ENCODE measurements at places on chromosomes 3 and 15.

- no peak for DNase-seq
These were observed 355.4 kb downstream of the LPP start for GRCh38 chr3:188509316-188509715.

GRCh38 chr3:105187344-105187743, 179.4 kb upstream of the ALCAM start:
- DNase-seq = no peak

GRCh38 chr15:31470756-31471155, 144.1 kb downstream of the KLF13 start:
- no peak for DNase-seq

DNA sequence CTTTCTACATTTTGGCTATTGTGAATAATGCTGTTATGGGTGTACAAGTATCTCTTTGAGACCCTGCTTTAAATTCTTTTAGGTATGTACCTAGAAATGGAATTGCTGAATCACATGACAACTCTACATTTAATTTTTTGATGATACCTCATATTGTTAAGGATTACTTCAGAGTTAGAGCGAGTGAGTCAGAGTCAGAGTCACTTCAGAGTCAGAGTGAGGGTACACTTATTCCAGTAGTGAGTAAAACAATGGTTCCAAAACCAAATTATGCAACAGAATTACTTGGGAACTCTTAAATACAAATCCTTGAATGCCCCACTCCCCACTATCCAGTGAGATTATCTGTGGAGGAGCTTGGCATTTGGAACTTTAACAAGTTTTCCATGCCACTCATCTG, 50.3 kb upstream of the SNRK start:
- DNase-seq = no peak

- DNase-seq = no peak
These were observed 229.2 kb downstream of the MFSD1 start for GRCh38 chr3:159030886-159031679.

DNA sequence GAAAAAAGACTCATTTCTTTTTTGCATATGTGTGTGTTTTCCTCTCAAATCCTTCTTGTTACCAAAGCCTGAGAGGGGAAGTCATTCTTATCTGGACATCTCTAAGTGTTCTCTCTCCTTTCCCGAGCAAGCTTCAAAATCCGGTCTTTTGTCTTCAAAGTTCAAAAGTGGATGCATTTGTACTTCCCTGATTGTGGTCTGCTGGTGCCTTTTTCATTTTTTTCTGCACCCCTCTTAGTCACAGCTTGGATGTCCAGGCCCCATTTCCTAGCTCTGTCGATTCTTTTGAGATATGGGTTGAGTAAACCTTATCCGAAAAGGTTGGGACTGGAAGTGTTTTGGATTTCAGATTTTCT, 34.8 kb downstream of the EHD4 start:
- DNase-seq = no peak

GRCh38 chr15:73922186-73923151, 3.8 kb upstream of the LOXL1 start:
- DNase-seq = no peak

DNA sequence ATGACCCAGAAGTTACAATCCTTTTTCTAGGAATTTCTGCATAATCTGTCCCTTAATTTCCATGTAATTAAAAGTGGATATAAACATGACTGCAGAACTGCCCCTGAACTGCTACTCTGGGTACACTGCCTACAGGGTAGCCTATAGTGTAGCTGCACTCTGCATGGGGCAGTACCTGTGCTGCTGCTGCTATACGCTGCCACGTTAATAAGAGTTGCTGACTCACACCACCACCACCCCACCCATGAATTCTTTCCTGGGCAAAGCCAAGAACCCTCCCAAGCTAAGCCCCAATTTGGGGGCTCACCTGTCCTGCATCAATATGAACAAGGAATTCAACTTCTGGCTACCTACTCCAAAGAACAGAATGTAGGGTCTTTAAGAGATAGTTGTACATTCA, 13.9 kb downstream of the HDGFL3 start:
- no peak for DNase-seq

DNA sequence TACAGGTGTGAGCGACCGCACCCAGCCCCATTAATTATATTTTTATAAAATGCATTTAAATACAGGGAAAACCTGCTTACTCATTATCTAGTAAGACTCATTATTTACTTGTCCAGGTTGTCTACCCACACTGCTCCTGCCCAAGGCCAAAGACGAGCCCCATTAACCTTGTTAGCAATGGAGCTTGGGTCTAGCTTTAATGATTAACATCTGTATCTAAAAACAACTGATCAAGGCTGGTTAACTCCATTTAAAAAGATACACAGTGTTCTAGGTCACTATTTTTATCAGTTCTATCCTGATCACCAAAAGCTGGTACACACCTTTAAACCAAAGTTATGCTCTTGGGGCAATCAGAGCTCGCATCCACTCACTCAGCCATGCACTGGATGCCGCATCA, 10.4 kb upstream of the NCKIPSD start:
- DNase-seq = no peak

DNA sequence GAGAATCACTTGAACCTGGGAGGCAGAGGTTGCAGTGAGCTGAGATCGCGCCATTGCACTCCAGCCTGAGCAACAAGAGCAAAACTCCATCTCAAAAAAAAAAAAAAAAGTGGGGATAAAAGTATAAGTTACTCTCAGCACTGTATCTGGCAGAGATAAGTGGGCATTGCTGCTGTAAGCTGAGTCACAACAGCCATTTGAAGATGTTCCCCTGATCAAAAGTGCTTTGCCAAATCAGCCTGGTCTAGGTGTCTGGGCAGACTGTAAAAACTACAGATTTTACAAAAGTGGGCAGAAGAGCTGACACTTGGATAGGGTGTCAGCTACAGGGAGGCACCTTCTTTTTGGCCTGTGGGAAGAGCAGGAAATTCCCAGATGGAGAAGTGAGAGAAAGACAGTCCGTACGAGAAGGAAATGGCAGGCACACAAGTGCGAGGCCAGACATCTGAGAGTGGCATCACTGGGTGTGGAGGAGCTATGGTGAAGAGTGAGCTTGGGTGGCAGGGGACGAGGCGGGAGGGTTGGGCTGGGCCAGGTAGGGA, 78.5 kb downstream of the TRAK1 start:
- no peak for DNase-seq

DNA sequence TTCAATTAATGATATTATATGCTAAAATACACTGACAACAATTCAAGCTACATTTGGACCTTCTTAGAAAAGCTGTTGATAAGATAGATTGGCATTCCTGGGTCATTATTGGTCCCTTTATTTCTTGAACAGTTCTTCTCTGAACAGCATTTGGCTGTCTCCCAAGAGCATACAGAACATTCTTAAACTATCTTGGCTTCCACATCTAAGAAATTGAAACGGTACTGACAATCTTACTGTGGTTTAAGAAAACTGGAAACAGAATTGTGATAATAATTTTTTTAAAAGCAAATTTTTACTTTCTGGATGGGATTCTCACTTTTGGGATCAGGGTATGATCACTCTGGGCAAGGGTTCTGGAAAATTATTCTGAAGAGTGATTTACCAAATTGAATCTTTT, 161.7 kb upstream of the ZNF385D start:
- no peak for DNase-seq

DNA sequence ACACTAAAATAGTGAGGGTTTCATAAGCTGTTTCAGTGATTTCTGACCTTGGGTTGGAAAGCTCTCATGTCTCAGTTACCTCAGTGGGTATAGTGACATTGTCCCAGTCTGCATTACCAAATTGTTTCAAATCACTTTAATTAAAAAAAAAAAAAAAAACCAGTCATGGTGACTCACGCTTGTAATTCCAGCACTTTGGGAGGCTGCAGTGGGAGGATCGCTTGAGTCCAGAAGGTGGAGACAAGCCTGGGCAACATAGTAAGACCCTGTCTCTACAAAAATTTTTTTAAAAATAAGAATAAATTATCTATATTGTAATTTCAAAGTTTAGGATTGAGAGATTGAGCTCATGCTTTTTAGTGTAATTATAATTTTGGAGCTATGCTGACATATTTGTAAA, 78.0 kb downstream of the MBNL1 start:
- no peak for DNase-seq

DNA sequence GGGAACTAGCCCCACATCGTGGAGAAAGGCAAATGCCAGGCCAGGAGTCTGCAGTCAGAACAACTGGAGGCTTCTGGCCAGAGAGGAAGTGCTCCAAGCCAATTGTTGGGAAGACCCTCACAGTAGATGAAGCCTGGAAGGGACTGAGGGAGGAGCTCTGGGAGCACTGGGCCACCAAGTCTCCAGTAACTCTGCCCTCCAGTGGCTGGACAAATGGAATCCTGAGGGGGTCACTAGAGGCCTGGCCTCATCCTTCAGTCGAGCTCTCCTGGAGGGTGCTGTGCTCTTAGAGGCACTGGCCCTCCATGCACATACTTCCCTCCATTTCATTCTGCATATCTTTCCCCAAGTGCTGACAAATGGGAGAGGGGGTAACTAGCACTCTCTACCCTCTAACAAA, 103.0 kb downstream of the MYLK start:
- no peak for DNase-seq

GRCh38 chr15:55685286-55685685, 57.7 kb downstream of the PRTG start:
- DNase-seq = no peak

DNA sequence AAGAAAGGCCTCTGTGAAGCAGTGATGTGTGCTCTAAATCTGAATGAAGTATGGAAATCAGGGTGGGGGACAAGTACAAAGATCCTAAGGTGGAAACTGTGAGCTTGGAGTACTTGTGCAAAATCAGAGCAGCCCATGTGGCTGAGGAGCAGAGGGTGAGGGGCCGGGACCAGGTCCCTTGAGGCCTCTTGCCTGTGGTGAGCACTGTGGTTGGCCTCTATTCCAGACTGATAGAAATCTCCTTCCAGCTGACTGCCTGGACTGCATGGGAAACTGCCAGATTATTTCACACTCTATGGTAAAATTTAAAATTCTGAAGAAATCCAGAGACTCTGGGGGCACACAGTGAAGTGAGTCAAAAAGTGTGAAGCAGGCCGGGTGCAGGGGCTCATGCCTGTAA, 81.4 kb downstream of the TM4SF4 start:
- DNase-seq = no peak

GRCh38 chr3:120418446-120418845, 32.3 kb downstream of the FSTL1 start:
- DNase-seq = no peak

GRCh38 chr15:97350813-97351212, 609.7 kb upstream of the ARRDC4 start:
- no peak for DNase-seq
